ENCODE measurements at places on chromosomes 4 and X.

GRCh38 chr4:141413366-141413765, 192.7 kb downstream of the ZNF330 start:
- no peak for DNase-seq

DNA sequence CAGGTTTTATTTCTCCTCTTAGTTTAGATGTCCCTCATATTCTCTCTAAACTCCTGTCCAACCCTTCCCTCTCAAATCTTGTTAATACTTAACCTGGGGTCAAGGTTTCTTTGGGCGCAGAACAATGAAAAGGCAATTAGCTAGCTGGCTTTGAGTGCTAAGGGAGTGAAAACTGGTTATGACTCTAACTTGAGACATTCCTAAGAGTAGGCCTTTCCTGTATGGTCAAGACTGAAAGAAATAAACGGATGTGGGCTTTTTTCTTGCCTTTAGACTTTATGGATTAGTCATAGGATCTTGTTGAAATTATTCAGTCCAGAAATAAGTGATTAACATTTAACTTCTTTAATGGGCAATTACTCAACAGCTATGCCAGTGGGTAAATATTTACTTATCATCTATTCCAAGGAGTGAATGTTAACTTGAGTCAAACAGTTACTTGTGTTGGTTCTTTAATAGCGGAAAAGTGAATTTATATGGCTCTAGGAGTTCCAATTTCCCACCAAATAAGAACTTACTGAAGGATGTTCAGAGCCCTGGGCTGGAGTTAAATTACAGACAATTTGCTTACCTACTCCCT, 141.7 kb upstream of the SCML1 start:
- no peak for DNase-seq

- DNase-seq = no peak
These were observed 101.3 kb upstream of the EGFL6 start for GRCh38 chrX:13468096-13468495.

GRCh38 chr4:89277412-89277811, 30.2 kb downstream of the GPRIN3 start:
- no peak for DNase-seq

GRCh38 chr4:138235419-138235952, 6.7 kb downstream of the SLC7A11 start:
- DNase-seq = no peak

- no peak for DNase-seq
These were observed 3.7 kb upstream of the FAT1 start for GRCh38 chr4:186727169-186727976.

DNA sequence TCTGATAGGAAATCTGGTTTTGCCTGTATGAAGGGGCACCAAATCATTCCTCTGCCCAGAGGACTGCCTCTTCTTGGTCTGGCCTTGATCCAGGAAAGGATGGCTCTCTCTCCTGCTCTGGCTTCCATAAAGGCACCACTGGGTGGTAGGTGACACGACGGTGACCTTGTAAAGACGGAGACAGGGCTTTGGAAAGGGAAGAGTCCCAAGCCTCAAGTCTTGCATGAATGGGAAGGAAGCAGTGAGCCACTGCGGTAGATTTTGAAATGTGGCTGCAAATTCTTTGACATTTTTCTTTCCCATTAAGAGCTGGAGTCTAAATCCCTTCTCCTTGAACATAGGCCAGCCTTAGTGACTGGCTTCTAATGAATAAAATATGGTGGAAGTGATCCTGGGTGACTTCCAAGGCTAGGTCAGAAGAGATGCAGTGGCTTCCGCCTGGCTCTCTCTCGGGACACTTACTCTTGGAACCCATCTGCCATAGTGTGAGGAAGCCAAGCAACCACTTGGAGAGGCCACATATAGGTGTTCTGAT, 347.4 kb downstream of the BCOR start:
- DNase-seq = no peak

GRCh38 chrX:2484721-2485648, 15.8 kb downstream of the DHRSX start:
- no peak for DNase-seq

DNA sequence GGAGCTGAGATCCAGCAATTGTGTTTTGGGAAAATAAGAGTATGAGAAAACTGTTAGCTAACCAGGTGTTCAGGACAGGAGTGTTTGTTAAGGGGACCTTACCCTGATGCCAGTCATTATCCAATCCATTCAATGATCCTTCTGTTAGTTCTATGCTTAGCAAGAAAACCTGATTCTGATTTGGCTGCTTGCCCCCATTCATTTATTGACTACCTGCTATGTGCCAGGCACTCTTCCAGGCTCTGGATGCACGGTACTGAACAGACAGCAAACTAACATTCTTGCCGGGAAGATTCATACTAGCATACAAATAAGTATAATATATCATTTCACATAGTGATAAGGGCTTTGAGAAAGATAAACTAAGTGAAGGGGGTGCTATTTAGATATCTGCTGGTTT, 1.0 kb upstream of the MECP2 start:
- no peak for DNase-seq

GRCh38 chrX:57329008-57329407, 42.5 kb downstream of the FAAH2 start:
- DNase-seq = no peak
